ENCODE measurements at places on chromosomes 11 and 22.

DNA sequence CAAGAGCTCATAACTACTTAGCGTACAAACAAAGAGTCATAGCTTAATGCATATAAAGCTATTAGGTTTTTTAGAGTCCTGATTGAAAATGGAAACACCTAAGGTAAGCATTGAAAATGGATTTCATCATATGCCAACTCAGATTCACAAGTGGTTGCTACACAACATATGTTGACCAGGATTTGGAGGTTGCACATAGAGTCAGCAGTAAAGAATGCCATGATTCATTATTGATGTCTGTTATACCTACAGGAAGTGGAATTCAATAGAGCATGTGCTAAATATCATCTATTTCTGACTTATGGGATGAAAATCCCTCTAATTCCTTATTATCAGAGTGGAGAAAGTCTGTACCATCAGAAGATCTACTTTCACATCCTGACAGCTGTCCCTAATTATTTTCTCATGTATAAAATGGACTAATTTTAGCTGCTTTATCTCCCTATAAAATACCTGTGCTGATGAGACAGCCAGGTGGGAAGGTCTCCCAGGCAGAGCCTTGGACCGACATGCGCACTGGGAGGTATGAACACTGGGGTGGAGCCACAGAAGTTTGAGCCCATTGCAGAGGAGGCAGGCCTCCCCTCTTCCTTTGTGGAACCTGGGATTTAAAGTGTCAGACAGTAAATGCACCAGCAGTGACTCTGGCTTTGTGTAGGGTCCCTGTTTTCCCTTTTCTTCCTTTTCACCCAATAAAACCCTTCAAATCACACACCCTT lies 204.2 kb downstream of the AASDHPPT start:
- H3K27me3 ChIP-seq = no peaks in the 10 kb centered on the region
- no peak for DNase-seq
- no peak overlapping the region for H3K27ac ChIP-seq
- peaks cover 2% of the 10 kb centered on the region for H3K36me3 ChIP-seq

DNA sequence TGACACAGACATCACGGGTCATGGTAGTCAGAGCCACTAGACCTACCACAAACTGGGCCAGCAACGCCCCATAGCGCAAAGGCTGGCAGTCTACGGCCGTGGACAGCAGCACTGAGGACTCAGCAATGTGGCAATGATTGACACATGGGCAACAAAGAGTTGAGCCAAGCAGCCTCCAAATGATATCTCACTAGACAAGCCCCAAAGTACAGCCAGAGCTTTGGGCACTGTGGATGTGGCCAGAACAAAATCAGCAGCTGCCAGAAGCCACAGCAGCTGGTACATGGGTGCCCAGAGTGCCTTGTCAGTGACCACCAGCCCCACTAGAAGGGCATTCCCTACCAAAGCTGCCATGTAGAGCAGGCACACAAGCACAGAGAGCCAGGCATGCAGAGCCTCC lies 11.2 kb upstream of the UBQLNL start:
- no peak overlapping the region for H3K4me3 ChIP-seq
- H3K27me3 ChIP-seq = peaks cover 57% of the 10 kb centered on the region
- no peaks in the 10 kb centered on the region for H3K36me3 ChIP-seq
- DNase-seq = no peak
- no peaks in the 10 kb centered on the region for H3K4me1 ChIP-seq
- no peak overlapping the region for H3K27ac ChIP-seq

DNA sequence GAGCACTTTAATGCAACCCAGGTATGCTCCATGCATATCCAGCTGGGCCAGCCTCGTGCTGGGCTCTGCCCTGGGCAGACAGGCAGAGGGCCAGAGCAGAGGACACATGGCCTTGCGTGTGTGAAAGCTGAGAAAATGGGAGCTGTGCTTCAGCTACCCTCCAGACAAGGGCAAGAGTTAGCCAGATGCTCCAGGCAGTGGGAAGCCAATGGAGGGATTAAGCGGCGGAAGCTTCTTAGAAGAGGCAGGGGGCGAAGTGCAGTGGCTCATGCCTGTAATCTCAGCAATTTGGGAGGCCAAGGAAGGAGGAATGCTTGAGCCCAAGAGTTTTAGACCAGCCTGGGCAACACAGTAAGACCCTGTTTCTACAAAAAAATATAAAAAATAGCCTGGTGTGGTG lies 9.8 kb upstream of the ARHGEF17 start:
- H3K4me1 ChIP-seq = no peaks in the 10 kb centered on the region
- DNase-seq = no peak
- H3K27me3 ChIP-seq = peaks cover 51% of the 10 kb centered on the region
- H3K27ac ChIP-seq = no peak overlapping the region
- no peak overlapping the region for H3K4me3 ChIP-seq

GRCh38 chr11:35305670-35306382 lies 113.5 kb downstream of the SLC1A2 start:
- peak overlapping the region; percentile 83 for H3K27ac ChIP-seq
- peaks cover 3% of the 10 kb centered on the region for H3K36me3 ChIP-seq
- peak overlapping the region; percentile 57 for H3K4me3 ChIP-seq
- DNase-seq = peak; percentile 25

- peaks cover 15% of the 10 kb centered on the region for H3K4me1 ChIP-seq
- H3K27me3 ChIP-seq = no peaks in the 10 kb centered on the region
- no peak overlapping the region for H3K4me3 ChIP-seq
- H3K27ac ChIP-seq = no peak overlapping the region
- DNase-seq = no peak
Observed at GRCh38 chr22:46083383-46084350, 66.7 kb upstream of the PPARA start.

- DNase-seq = no peak
- no peak overlapping the region for H3K4me3 ChIP-seq
- H3K4me1 ChIP-seq = no peaks in the 10 kb centered on the region
- H3K27ac ChIP-seq = no peak overlapping the region
Observed at GRCh38 chr11:16001899-16002426, 354.4 kb downstream of the SOX6 start.

GRCh38 chr22:49417833-49418232 lies 409.8 kb downstream of the BRD1 start:
- peaks cover 41% of the 10 kb centered on the region for H3K27me3 ChIP-seq
- no peak overlapping the region for H3K4me3 ChIP-seq
- no peaks in the 10 kb centered on the region for H3K4me1 ChIP-seq
- DNase-seq = no peak
- H3K36me3 ChIP-seq = no peaks in the 10 kb centered on the region

- H3K27ac ChIP-seq = no peak overlapping the region
- H3K4me1 ChIP-seq = no peaks in the 10 kb centered on the region
- peaks cover 47% of the 10 kb centered on the region for H3K27me3 ChIP-seq
- H3K36me3 ChIP-seq = no peaks in the 10 kb centered on the region
- DNase-seq = no peak
Observed at GRCh38 chr22:45455212-45455611, 41.7 kb downstream of the RIBC2 start.

GRCh38 chr22:27435844-27436576 lies 365.5 kb downstream of the MN1 start:
- no peaks in the 10 kb centered on the region for H3K36me3 ChIP-seq
- H3K27me3 ChIP-seq = peaks cover 20% of the 10 kb centered on the region
- no peak overlapping the region for H3K27ac ChIP-seq
- no peaks in the 10 kb centered on the region for H3K4me1 ChIP-seq
- DNase-seq = no peak
- no peak overlapping the region for H3K4me3 ChIP-seq

- no peaks in the 10 kb centered on the region for H3K36me3 ChIP-seq
- H3K27ac ChIP-seq = no peak overlapping the region
- no peaks in the 10 kb centered on the region for H3K4me1 ChIP-seq
- H3K4me3 ChIP-seq = no peak overlapping the region
Observed at GRCh38 chr11:12999597-12999996, 9.5 kb upstream of the RASSF10 start.

GRCh38 chr22:27749597-27750225 lies 51.8 kb downstream of the MN1 start:
- H3K4me1 ChIP-seq = no peaks in the 10 kb centered on the region
- H3K27me3 ChIP-seq = peaks cover 57% of the 10 kb centered on the region
- no peak overlapping the region for H3K27ac ChIP-seq

DNA sequence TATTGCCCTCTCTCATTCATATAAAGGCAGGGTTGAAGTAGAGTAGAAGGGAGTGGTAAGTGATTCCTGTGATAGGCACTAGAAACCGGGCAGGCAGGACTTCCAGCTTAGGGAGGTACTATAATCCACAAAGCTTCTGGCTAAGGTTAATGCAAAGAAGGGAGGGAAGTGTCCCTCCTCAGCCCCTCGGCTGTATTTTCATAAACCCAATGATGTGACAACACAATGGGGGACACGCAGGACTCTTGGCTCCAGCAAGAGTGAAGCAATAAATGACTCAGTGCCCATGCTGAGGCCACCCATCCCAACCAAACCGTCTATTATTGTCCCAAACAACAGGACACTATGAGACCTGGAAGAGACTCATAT lies 90.7 kb downstream of the ETS1 start:
- H3K4me3 ChIP-seq = peak overlapping the region; percentile 98
- peak overlapping the region; percentile 90 for H3K27ac ChIP-seq
- H3K27me3 ChIP-seq = no peaks in the 10 kb centered on the region
- no peak for DNase-seq

DNA sequence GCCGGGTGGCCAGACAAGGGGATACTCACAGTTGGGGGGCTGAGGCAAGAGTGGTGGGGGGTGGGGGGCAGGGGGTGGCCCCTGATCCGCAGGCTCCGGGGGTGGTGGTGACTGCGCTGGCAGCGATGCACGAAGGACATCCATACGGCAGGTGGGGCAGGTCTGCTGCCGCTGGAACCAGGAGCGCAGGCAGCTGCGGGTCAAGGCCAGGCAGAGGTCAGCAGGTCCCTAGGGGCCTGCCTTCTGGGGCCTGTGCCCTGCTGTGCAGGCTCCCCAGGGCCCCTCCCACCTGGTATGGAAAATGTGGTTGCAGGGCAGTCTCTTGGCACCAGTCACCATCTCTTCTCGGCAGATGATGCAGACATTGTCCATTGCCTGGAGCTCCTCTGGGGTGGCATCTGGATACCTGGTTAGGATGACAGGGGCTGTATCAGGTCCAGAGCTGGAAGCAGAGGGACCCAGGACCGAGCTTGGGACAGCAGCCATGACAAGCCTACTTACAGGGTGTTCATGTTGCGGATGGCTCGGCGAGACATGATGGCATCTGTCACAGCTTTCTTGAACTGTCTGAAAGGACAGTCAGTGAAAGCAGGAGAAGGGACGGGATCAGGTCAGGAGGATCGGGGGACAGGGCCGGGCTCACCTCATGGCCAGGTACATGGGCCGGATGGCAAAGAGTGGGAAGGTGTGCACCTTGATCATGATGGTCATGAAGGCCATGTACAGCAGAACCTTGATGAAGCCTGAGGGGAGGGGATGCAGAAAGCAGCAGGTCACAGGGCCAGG lies 3.5 kb downstream of the SYVN1 start:
- peak overlapping the region; percentile 72 for H3K27ac ChIP-seq
- H3K27me3 ChIP-seq = no peaks in the 10 kb centered on the region
- H3K4me3 ChIP-seq = no peak overlapping the region
- H3K36me3 ChIP-seq = peaks cover 38% of the 10 kb centered on the region
- peaks cover 34% of the 10 kb centered on the region for H3K4me1 ChIP-seq

DNA sequence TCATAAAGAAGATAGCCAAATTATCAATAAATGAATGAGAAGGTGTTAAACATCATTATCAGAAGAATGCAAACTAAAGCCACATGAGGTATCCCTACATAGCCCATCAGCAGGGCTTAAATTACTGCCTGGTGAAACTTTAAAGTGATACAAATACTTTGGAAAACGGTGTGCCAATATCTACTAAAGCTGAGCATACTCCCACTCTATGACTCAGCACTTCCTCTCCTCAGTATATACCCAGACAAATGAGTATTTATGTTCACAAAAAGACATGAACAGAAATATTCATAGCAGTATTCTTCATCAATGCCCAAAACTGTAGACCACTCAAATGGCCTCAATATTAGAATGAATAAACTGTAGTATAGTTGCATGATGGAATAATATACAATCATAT lies 284.6 kb upstream of the ZC3H12C start:
- H3K4me1 ChIP-seq = no peaks in the 10 kb centered on the region
- H3K36me3 ChIP-seq = no peaks in the 10 kb centered on the region
- no peak for DNase-seq
- no peaks in the 10 kb centered on the region for H3K27me3 ChIP-seq
- H3K27ac ChIP-seq = no peak overlapping the region

GRCh38 chr11:121517996-121518395 lies 65.2 kb upstream of the SORL1-AS1 start:
- no peak overlapping the region for H3K4me3 ChIP-seq
- no peak for DNase-seq
- peaks cover 58% of the 10 kb centered on the region for H3K4me1 ChIP-seq
- H3K36me3 ChIP-seq = peaks cover 73% of the 10 kb centered on the region

DNA sequence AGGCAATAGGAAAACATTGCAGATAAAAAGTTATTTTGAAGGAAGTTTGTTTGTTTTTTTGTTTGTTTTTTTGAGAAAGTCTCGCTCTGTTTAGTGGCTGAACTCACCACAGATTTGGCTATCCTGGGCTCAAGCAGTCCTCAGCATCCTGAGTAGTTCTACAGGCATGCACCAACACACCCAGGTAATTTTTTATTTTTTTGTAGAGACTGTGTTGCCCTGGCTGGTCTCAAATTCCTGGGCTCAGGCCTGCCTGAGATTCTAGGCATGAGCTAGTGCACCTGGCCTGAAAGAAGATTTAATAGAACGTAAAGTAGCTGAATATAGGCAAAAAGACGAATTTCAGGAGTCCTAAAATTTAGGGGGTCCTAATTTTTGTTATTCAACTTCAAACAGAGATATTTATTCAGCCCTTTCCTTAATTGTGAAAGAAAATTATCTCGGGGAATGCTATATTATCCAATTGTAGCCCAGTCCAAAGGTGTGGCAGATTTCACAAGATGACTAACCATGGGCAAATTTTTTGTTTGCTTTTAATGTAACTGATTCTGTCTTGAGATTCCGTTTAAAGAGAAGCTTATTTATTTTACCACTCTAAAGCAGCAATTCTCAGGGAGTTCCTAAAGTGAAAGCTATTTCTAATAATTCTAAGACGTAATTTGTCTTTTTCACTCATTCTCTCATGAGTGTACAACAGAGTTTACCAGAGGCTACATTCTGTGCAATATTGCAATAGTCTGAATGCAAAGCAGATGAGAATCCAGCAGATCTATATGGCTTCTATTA lies 940 bp downstream of the IL18 start:
- H3K4me3 ChIP-seq = no peak overlapping the region
- no peak for DNase-seq
- H3K27me3 ChIP-seq = peaks cover 6% of the 10 kb centered on the region
- H3K4me1 ChIP-seq = no peaks in the 10 kb centered on the region
- H3K36me3 ChIP-seq = peaks cover 2% of the 10 kb centered on the region

DNA sequence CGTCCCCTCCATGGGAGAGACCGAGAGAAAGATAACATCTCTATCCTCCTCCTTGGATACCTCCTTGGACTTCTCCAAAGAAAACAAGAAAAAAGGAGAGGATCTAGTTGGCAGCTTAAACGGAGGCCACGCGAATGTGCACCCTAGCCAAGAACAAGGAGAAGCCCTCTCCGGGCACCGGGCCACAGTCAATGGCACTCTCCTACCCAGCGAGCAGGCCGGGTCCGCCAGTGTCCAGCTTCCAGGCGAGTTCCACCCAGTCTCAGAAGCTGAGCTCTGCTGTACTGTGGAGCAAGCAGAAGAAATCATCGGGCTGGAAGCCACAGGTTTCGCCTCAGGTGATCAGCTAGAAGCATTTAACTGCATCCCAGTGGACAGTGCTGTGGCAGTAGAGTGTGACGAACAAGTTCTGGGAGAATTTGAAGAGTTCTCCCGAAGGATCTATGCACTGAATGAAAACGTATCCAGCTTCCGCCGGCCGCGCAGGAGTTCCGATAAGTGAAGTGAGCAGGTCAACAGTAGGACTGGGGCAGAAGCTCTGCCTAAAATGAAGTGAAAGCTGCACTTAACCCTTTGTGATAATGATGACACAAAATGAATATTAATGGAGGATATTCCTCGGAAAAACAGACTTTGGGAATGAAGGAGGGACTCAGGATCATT lies 65.3 kb downstream of the WNT11 start:
- no peaks in the 10 kb centered on the region for H3K4me1 ChIP-seq
- H3K4me3 ChIP-seq = no peak overlapping the region
- H3K36me3 ChIP-seq = peaks cover 13% of the 10 kb centered on the region
- DNase-seq = no peak
- no peaks in the 10 kb centered on the region for H3K27me3 ChIP-seq

All from central memory CD8-positive, alpha-beta T cell (primary cell).